Stimulated activated CD8-positive, alpha-beta memory T cell treated with anti-CD3 and anti-CD28 coated beads, Interleukin-7, amount 100 ng/mL, for 24 hours (primary cell): ENCODE measurements at places on chromosomes 11 and 22.

- DNase-seq, result no peak
These were observed 894.2 kb downstream of the NTM start for GRCh38 chr11:132264616-132265015.

DNA sequence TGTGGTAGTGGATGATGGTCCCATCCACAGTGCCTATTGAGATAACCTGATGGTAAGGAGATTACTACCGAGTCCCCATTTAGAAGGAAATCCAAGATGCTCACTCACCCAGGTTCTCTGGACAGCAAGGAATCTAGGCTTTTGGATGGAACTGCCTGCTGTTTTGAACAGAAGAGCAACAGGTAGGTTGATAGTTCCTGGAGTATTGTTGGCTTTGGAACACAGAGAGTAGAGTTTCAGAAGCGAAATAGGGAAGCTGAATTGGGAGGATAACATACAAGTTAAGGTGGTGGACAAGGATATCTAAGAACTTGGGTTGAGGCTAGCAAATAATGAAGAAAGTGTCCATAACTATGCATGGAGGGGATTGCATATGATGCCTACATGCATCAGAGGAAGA is 27.6 kb downstream of the SLC22A6 start:
- DNase-seq, result no peak

DNA sequence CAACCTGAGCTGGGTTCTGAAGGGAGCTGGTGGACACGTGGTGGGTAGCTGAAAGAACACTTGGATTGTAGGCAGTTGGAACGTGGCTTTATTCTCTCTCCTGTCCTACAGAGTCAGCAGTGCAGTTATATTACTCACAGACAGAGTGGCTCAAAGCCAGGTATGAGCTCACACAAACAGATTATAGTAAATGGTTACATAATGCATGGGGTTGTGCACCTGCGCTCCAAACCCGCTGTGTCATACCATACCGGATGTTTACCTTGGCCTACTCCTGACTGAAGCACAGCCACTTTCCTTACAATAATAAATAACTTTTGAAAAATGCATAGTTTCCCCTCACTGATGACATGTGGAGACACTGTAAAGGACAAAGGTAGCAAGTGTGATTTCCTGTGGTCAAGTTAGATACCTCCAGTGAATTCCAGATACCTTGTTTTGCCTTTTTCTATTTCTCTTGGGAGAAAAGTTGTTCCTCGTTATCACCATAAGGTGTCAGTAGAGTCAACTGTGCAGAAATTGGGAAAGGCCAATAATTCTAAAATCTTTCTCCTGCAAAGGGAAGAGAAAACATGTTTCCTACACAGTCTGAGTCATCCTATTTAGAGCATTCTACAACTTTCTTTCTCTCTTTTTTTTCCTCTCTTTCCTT is 13.5 kb downstream of the MS4A6A start:
- no peak for DNase-seq

- no peak for DNase-seq
These were observed 75.7 kb upstream of the ANO1 start for GRCh38 chr11:70002433-70002832.

- DNase-seq, result no peak
These were observed 119.7 kb upstream of the BID start for GRCh38 chr22:17893900-17894535.

DNA sequence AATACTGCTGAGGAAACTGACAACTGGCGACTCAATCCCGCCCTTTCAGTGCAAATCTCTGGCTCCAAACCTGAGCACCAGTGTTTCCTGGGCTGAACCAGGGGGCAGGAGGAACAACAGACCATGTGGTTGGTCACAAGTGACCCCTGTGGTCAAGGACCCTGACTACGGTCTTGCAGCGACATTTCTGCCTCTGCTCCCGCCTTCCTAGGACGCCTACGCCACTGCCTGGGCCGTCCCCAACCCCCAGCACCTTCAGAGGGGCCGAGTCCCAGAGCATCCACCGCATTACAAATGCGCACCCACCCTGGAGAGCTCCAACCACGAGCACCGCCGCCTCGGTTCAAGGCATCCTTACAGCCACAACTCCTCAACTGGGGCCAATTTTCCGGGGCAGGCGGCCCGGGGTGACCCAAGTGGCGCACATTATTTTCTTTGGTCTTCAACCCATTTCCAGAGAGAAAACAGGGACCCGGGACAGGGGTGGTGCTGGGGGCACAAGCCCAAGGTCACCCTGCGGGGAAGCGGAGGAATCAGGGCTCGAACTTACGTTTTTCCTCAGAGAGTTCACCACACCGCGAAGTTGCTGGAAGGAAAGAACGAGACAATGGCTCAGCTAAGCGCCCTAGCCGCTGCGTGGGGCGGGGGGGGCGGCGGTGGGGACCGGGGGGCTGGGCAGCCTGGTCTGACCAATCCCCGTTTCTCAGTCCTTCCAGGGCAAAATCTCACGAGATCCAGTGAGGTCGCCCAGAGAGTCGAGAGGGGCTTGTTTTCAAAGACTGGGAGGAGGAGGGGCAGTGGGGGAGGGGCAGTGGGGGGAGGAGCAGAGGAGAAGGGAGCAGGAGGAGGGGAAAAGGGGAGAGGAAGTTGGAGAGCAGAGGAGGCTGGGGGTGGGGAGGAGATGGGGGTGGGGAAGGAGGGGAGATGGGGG is 1.8 kb downstream of the PRAME start:
- DNase-seq, result no peak

- DNase-seq, result no peak
These were observed 396.9 kb downstream of the RAB38 start for GRCh38 chr11:87778357-87778756.

- DNase-seq, result no peak
These were observed 11.1 kb downstream of the HPS5 start for GRCh38 chr11:18310800-18311340.

- DNase-seq, result no peak
These were observed 88.6 kb downstream of the PLEKHA7 start for GRCh38 chr11:16925561-16926065.

- no peak for DNase-seq
These were observed 27.6 kb upstream of the RCE1 start for GRCh38 chr11:66815646-66816045.

DNA sequence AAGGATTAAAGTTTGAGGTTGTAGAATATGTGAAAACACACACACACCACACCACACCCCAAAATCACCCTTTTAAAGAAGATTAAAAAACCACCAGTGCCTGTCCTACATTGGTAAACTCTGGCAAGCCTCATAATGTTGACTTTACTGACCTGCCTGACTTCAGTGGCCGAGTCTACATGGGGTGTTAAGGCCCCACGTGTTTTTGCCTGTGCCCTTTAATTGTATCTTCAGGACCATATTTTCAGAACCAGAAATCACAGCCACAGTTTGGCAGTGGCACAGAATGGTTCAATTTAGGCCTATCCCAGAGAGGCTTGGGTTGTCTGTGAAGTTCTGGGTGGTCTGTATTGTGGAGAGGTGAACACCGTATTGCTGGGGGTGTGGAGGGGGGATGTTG is 33.4 kb downstream of the ZBTB16 start:
- no peak for DNase-seq

DNA sequence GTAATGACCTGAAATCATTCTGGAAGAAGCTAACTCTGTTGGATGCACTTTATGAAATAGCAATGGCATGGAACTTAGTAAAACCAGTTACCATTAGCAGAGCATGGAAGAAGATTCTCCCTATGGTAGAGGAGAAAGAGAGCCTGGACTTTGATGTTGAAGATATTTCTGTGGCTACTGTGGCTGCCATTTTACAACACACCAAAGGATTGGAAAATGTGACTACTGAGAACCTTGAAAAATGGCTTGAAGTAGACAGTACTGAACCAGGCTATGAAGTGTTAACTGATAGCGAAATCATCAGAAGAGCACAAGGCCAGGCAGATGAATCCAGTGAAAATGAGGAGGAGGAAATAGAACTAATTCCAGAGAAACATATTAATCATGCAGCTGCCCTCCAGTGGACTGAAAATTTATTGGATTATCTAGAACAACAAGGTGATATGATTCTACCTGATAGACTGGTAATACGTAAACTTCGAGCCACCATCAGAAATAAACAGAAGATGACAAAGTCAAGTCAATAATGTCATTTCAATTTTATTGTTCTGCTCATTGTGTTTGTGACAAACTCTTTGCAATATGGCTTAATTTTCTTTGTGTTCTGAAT is 2.0 kb downstream of the JRKL start:
- no peak for DNase-seq

DNA sequence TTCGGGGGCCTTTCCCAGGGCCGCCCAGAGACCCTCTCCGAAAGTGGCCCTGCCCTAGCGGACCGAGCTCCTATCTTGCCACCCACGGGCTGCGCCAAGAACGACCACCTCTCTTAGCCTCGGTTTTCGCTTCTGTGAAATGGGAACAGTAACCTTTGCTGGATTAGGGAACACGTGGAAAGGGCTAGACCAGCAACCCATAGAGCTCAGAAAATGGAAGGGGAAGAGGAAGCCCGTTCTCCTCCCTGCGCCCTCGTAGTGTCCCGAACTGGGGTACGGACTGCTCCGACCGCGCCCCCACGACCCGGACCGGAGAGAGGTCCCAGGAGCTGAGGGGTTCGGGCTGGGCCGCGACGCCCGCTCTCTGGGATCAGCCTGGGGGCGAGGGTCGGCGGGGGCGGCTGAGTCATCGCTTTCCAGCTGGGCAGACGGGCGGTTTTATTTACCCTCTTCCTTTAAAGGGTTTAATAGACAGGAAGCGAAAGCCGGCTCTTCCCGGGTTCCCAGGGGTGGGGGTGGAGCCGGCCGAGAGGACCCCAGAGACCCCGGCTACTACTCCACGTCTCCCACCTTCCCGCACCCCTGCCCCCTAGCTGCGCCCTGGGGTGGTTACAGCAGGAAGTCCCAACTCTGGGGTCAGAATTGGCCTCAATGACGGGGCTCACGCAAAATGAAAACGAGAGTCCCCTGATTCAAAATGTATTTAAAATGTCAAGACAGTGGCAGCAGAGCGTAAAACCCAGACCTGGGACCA is 907 bp upstream of the PHLDA2 start:
- no peak for DNase-seq

- no peak for DNase-seq
These were observed 38.2 kb downstream of the FEZ1 start for GRCh38 chr11:125457814-125458343.

GRCh38 chr11:44366026-44366425 is 56.1 kb upstream of the ALX4 start:
- DNase-seq, result no peak

DNA sequence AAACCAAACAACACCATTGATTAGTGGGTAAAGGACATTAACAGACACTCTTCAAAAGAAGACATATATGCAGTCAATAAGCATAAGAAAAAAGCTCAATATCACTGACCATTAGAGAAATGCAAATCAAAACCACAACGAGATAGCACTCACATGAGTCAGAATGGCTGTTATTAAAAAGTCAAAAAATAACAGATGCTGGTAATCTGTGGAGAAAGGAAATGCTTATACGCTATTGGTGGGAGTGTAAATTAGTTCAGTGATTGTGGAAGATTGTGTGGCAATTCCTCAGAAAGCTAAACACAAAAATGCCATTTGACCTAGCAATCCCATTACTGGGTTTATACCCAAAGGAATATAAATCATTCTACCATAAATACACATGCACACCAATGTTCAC is 182.6 kb downstream of the TRPC6 start:
- no peak for DNase-seq

- DNase-seq, result no peak
These were observed 54.5 kb upstream of the RRAS2 start for GRCh38 chr11:14413307-14414069.
